ENCODE measurements at places on chromosomes 6 and 20.

DNA sequence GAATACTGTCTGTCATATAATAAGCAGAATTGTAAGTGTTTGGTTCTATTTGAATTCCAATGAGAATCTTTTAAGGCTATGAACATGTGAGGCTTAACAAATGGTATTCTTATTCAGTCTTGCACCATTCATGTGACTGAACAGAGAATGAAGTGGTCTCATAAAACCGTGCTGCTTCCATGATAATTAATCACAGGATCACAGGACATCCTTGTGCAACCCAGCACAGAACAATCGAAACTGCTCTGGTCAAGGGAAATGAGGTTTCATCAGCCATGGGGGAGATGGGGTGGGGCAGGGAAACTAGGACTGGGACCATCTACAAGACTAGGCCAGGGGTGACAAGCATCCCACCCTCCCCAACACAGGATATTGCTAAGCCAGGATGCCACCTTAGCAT, 6.0 kb downstream of the PPIL6 start:
- DNase-seq = no peak

GRCh38 chr6:33761922-33762629, 15.4 kb upstream of the IP6K3 start:
- peak; percentile 77 for DNase-seq

- DNase-seq = no peak
These were observed 1361.8 kb upstream of the CITED2 start for GRCh38 chr6:140736231-140736630.

GRCh38 chr6:169047345-169047744, 206.3 kb downstream of the THBS2 start:
- no peak for DNase-seq

- DNase-seq = no peak
These were observed 11.0 kb downstream of the UQCC2 start for GRCh38 chr6:33700391-33701050.

DNA sequence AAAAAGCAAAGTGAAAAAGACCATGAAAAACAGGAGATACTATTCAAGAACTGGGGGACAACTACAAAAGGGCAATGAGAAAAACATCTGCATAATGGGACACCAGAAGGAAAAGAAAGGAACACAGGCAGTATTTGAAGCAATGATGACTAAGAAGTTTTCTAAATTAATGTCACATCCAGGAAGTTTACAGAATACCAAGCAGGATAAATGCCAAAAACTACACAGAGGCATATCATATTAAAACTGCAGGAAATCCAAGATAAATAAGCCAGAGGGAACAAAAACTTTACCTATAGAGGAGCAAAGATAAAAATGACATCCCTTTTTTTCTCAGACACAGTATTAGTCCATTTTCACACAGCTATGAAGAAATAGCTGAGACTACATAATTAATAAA, 193.0 kb downstream of the ERMARD start:
- DNase-seq = no peak

DNA sequence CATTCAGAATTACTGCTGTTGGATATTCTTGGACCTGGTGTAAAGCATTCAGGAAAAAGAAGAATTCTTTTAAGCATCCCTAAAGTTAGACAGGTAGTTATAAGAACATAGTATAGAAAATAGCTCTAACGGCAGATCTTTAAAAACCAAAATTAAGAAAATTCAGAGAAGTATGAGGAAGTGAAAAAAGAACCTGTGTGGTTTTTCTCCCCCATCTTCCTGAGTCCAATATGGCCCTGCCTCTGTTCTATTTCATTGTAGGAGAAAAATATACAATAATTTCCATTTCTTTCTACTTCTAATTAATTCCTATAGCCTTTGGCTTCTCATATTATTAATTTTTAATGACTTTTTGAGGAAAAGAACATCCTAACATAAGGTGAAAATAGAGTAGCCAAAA, 47.1 kb downstream of the FHL5 start:
- no peak for DNase-seq
